ENCODE measurements at places on chromosomes 4 and X.

GRCh38 chrX:3526071-3526470 lies 179.6 kb upstream of the MXRA5 start:
- no peak for DNase-seq

- no peak for DNase-seq
These were observed 420.2 kb downstream of the BCOR start for GRCh38 chrX:39677585-39677977.

DNA sequence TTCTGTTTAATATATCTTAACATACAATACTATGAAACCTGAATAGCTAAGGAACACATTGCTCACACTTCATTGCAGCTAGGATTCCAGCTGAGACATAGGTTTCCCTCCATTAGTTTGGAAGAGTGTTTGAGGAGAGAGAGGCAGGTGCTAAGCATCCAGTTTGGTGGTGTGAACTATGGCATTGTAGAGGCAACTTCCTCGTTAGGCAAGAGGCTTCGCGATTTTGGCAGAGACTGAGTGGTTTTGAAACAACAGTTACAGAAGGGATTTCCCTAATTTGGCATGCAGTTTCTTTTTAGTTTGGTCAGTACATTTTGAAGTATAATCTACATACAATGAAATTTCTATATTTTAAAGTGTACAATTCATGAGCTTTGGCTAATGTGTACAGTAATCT lies 117.1 kb upstream of the BMP3 start:
- DNase-seq = no peak

- no peak for DNase-seq
These were observed 49.0 kb downstream of the PDHA1 start for GRCh38 chrX:19392703-19393102.

DNA sequence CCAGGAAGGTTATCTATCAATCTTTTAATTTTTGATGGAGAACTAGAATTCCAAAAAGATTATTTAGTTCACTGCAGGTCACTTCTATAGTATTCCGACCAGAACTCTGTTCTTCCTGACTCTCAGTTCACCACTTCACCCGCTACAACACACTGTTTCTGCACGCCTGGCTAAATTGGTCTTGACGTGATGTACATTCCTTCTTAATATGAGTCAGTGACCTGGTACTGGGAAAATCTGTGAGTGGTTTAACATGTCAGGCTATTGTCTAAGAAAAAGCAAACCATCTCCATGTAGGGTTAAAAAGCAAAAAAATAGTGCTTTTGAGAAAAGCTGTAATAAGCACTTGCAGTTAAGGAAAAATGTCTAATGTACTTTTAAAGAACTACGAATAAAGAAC lies 120.4 kb downstream of the NDST3 start:
- DNase-seq = no peak

GRCh38 chrX:69489625-69490024 lies 14.5 kb upstream of the NALF2 start:
- no peak for DNase-seq

- DNase-seq = no peak
These were observed 33.2 kb upstream of the NAP1L5 start for GRCh38 chr4:88730811-88731210.

- no peak for DNase-seq
These were observed 108.5 kb downstream of the PHKA2 start for GRCh38 chrX:18875256-18875878.

DNA sequence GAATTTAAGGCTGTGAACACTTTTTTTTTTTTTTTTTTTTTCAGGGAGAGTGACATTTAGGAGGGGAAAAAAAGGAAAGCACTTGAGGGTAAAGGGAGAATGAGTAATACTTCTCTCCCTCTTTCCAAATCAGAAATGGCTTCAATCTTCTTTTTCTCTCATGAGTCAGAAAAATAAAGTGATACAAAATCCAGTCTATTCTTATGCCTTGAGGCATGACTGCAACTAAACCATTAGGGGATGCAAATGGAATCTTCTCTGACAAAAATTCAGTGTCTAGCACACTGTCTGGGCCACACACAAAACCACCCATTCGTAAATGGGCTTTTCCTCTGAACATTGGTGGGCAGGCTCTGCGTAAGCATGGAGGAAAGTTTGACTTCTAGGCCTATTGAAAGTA lies 46.7 kb upstream of the POU4F2 start:
- no peak for DNase-seq

DNA sequence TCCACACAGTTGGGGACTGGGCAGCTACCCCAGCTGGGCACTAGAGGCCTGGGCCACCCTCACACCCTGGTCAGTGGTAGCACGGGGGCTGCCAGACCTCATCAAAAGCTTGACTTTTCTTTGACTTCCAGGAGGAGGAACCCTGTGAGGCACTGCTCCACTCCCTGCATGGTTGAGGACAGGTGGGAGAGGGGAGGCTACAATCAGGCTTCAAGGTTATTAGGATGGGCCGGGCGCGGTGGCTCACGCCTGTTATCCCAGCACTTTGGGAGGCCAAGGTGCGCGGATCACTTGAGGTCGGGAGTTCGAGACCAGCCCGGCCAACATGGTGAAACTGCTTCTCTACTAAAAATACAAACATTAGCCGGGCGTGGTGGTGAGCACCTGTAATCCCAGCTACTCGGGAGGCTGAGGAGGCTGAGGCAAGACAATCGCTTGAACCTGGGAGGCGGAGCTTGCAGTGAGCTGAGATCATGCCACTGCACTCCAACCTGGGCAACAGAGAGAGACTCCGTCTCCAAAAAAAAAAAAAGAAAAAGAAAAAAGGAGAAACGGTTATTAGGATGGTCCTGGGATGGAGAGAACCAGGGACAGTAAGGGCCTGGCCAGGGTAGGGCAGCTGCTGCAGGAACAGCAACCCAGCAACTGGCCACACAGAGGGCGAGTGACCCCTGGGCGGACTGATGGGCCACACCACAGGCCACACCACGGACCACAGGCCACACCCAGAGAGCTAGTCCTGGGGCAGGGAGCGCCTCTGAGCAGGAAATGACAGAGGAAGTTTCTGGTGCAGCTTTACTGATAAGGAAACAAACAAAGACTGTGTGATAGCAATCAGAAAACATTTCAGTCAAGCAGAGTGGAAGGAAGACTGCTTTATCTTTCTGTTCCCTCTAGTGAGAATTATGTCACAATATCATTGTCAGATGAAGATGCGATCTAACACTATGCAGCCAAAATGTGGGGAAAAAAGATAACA lies 20.5 kb upstream of the OPN1LW start:
- no peak for DNase-seq

DNA sequence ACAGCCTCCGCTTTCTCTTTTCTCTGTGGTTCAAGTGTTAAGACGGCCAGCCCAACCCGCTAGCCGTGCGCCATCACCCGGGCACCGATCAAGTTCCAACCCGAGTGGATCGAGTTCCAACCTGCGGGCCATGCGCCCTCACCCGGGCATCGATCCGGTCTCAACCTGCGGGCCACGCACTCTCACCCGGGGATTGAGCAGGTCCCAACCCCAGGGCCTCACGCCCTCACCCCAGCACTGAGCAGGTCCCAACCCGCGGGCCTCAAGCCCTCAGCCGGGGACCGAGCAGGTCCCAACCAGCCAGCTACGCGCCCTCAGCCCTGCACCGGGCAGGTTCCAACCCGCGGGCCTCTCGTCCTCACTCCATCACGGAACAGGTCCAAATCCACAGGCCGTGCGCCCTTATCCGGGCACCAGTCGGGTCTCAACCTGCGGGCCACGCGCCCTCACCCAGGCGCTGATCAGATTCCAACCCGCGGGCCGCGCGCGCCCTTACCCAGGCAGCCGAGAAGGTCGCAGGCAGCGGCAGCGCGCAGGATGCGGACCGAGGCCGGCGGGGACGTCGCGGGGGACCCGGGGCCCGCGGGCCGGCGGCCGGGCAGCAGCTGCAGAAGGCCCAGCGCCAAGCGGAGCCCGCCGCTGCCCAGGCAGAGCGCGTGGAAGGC lies 443 bp downstream of the GPR143 start:
- DNase-seq = no peak

DNA sequence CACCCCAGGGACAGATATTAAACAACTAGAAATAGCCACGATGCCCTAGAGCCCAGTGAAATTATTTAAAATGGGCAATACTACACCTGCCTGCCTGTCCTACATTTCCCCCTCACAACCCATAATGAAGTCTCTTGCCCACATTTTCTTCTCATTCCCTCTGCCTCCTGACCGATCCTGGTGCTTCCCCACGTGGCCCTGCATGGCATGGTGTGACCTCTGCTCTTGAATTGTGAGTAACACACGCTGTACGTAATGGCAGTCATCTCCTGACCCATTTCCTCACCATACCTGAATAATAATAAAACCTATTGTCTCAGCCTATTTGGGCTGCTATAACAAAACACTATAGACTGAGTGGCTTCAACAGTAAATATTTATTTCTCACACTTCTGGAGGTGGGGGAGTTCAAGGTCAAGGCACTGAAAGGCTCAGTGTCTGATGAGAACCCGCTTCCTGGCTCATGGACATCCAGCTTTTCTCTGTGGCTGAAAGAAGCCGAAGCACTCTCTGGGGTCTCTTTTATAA lies 77.0 kb upstream of the ENPP6 start:
- no peak for DNase-seq

DNA sequence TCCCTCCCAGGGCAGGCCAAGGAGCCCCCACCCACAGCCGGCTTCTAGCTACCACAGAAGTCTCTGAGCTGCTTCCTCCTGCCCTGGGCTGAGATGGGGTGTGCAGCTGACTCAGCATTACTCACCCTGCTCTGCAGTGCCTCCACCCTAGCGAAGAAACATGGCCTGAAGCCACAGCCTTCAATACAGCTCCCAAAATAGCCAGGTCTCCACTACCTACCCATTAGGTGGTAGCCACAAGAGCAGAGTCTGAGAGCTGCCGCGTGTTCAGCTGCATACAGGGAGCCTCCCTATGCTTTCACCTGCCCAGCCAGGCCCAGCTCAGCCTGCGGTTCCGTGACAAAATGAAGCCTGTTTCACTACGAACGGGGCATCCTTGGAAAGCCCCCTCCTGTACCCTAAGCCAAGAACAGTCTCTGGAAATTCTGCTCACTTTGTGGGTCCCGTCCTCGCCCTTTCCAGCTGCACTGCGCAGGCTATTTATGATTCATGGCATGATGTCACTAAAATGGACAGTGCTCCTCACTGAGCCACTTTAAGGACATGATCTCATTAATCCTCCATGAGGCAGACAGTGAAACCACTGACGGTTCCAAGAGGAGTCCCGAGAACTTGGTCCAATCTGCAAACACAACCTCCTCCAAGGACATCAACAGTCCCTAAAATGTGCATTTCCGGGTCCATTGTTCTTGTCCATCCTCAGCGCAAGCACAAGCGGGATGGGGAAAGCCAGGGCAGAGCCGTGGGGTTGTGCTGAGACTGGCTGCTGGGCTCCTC lies 20.2 kb downstream of the WDR1 start:
- no peak for DNase-seq

GRCh38 chr4:153115322-153116290 lies 88.6 kb upstream of the TRIM2 start:
- DNase-seq = no peak

- peak; percentile 10 for DNase-seq
These were observed 18.8 kb upstream of the CLDN34 start for GRCh38 chrX:9948406-9948805.

GRCh38 chrX:6861456-6861855 lies 286.1 kb upstream of the STS start:
- DNase-seq = no peak

DNA sequence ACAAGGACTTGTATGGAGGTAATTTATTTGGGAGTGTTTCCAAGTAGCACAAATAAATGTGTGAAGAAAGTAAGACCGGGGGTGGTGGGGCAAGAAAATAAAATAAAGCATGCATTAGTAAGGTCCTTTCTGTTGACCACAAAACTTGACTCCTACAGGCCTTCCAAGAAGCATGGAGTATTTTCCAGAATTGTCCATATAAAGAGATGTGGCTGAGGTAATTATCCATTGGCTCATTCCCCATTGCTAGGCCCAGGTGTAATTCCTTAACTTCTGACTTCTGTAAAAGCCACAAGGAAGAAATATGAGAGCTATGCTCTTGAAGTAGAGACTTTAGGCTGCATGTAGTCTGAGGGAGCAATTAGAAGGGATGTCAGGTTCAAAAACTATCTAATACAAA lies 430.5 kb upstream of the PABPC4L start:
- DNase-seq = no peak

Data from NCI-H1694 treated with DMSO at 0.1 percent for 48 hours (cell line).